ENCODE measurements at places on chromosomes 3 and 15. TPM values are rescaled to one million over a fixed set of nuclear protein-coding genes. Genes with fewer than 3 reads are reported as not detected.
A peak's percentile ranks its signal among the peaks of the same experiment; 100 is the strongest.

Gene CCDC191
- 1.2 TPM for total RNA-seq

GRCh38 chr15:98649472-98650416 is 1.4 kb downstream of the IGF1R start:
- peak overlapping the region; percentile 94 for H3K4me3 ChIP-seq
- peaks cover 28% of the 10 kb centered on the region for H3K4me1 ChIP-seq
- peak overlapping the region; percentile 92 for H3K27ac ChIP-seq
- no peaks in the 10 kb centered on the region for H3K27me3 ChIP-seq
- no peaks in the 10 kb centered on the region for H3K36me3 ChIP-seq
- peak; percentile 83 for DNase-seq

Gene MRAS
- 107 TPM for total RNA-seq

DNA sequence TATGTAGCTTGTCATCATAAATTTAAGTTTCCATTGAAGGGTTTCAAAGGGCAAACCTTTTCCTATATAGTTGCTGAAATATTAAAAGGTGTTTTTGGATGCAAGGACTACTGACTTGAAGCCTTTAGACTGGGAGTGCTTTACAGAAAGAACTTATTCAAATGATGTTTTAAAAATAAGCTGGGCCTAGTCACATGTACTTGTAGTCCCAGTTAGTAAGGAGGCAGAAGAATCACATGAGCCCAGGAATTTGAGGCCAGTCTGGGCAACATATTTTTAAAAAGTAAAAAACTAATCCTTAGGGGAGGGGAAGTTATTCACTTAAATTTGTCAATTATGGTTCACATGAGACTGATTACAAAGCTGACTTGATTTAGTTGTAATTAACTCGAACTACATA is 65.0 kb downstream of the SMARCC1 start:
- H3K27me3 ChIP-seq: no peaks in the 10 kb centered on the region
- H3K4me3 ChIP-seq: no peak overlapping the region
- DNase-seq: no peak
- H3K36me3 ChIP-seq: peaks cover 80% of the 10 kb centered on the region
- peaks cover 5% of the 10 kb centered on the region for H3K4me1 ChIP-seq
- H3K27ac ChIP-seq: no peak overlapping the region

DNA sequence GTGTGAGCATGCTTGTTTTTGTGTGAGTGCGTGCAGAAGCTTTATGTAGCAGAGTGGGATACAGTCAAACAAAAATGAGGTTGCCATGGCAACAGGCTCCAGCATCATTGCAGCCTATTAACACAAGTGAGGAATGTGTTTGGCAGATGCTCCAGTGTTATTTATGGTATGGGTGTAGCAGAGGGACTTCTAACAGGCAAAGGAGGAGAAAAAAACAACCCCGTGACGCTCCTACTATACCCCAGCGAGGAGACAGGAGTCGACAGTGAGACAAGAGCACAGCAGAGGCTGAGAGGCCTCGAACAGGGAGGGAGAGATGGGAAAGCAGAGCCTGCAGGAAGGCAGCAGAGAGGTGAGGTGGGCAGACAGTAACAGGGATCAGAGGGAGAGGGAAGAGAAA is 4.9 kb downstream of the ADCY5 start:
- H3K27ac ChIP-seq: no peak overlapping the region
- H3K4me1 ChIP-seq: no peaks in the 10 kb centered on the region
- H3K36me3 ChIP-seq: no peaks in the 10 kb centered on the region
- no peak overlapping the region for H3K4me3 ChIP-seq
